Stimulated activated CD8-positive, alpha-beta memory T cell treated with anti-CD3 and anti-CD28 coated beads, Interleukin-2, amount 100 ng/mL, for 48 hours (primary cell): ENCODE measurements at places on chromosomes 11 and 22.

- DNase-seq, result no peak
Observed at GRCh38 chr11:75563978-75564552, 2.0 kb downstream of the SERPINH1 start.

DNA sequence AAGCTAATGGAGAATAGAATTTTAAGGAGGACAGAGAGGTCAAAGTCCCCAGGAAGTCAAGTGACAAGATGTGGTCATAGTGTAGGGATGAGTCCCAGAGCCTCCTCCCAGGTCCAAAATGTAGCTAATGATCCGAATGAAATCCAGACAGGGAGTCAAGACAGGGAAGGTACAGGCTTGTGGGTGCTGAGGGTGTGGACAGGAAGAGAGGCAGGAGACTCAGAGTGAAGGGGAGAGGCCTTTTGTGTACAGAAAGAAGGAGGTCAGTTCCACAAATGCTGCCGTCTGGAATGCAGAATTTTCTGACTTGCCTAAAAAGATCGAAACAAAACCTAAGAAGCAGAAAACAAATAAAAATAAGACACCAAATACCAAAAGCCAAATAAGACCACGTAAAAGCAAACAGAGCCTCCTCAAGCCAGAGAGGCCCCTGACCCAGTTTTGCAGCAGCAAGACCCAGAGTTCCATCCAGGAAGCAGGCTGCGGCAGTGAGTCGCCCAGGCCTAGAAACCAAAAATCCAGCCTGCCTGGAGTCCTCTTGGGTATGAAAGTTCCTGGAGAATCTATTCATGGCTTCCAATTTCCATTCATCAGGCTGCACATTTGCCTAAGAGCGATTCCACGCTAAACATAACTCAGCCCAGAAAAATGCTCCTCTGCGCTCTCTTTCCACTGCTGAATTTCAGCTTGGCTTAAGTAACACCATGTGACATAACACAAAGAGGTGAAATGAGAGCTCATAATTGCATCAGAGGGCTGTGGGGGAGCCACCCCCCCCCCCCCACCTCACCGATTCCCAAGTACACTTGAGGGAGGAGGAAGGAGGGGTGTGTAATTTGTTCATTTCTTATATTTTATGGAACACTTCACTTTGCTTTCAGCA is 71.2 kb downstream of the KIRREL3 start:
- no peak for DNase-seq

DNA sequence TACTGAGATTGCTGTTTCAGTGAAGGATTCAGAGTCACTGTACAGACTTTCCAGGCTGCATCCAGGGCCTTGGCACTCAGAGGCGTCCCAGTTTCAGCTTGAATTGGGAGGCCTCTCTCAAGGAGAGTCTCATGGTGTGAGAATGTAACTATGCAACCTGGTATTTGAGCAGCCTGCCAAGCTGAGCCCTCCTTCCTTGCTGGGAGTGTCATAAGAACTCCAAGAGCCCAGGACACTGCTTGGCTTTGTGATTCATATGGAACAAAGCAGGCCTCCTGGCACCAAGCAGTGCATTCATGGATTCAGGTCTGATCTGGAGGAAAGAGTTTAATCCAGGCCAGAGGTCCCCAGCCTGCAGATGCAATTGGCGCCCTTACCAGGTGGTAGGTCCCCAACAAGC is 171.7 kb downstream of the DBX1 start:
- DNase-seq, result no peak

DNA sequence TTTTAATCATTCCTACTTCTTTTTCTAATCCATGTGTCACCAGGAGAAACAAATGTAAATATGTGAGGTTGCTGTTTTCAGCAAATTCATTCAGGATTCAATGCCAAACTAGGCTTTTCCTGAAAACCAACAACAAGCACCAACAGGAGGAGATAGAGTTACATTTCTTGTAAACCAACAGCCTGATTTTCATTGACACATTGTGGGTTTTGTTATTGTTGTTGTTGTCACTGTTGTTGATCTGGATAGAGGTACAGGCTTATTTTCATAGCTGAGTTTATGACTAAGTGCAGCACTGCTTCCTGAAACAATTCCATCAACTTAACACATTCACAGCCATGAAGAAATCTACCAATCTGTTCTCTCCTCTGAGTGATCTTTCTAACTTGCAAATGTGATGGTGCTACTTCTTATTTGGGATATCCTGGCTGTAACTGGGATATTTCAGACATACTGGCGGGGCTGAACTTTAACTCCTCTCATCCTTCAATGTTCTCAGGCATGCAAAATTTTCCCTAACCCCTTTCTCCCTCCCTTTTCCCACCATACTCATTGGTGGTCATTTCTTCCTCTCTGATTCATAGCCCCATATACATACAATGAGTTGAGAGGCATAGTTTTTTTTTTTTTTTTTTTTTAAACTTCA is 65.5 kb downstream of the ME3 start:
- DNase-seq, result no peak

DNA sequence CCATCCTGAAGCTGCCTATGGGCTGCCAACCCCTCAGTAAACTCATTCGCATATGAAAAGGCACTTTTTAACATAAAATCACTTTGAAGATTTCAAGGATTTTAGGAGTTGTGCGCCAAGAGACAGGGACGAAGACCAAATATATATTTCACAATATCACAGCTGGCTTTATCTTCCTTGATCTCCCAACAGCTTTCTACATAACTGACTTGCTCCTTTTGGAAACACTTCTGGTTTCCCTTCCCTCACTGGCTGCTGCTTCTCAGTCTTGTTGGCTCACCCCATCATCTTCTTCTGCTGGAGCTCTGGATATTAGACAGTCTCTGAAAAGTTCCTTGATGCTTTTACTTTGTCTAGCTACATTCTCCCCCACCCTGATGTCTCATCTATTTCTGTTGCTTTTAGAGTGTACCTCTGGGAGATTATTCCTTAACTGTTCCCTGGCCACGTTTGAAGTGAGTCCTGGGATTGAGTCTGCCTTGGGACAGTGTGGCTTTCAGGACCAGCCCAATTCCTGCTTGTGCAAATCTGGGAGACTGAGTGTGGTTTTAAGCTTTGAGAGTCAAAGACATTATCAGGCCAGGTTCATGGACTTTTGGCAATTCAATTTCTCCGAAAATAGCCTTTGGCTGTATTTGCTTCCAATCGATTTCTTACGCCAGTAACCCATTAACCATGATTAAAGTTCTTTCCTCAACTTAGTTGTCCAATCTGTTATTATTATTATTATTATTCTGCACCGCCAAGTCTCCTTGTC is 30.9 kb upstream of the NNMT start:
- no peak for DNase-seq

GRCh38 chr11:104164028-104164520 is at the start of gene PDGFD:
PDGFD (minus strand) TSS chr11:104164147.
- no peak for DNase-seq

GRCh38 chr11:66915046-66915832 is 42.9 kb downstream of the PC start:
- DNase-seq, result no peak

GRCh38 chr22:19644314-19645223 is 69.7 kb upstream of the SEPTIN5 start:
- DNase-seq, result no peak

- no peak for DNase-seq
Observed at GRCh38 chr11:116130122-116130521, 625.9 kb upstream of the CADM1 start.

DNA sequence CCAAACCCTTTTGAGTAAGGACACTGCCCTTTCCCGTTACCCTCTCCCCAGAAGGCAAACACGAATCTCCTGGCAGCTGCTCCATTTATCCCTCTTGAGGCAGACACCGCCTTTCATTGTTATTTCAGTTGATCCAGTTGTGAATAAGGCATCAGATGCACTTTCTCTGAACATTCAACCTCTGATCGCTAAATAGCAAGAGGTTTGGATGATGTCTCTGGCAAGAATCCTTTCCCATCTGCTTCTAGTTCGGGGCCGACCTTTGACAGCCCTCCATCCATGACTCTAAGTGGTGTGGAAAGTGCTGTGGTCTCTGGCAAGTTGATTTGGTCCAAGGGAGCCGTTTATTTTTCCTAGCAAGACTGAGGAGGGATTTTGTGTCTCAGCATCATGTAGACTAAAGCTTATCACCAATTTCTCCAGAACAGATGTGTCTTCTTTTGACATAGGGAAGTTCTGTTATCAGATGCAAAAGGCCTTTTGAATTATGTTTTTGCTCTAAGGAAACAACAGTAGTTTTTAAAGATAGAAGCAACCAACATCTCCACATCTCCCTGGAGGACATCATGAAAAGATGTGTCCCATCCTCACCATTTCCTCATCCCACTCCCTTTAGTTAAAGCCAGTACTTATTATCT is 123.6 kb downstream of the CCDC34 start:
- DNase-seq, result no peak

DNA sequence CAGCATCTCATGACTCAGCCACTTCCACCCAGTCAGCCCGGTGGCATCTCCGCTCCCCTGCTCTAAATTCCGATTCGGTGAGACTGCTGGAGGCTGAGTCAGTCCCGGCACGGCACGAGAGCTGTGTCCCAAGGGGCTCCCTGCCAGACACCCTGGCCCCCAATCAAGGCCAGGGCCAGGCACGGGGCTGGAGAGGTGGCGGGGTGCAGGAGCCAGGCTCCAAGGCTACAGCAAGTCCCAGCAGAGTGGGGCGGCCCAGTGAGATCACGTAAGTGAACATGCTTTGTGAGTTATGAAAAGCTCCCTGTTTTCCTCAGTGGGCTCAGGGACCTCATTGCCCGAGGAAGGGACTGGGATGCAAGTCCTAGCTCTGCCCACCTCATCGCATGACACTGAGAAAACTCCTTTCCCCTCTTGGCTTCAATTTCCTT is 3.0 kb downstream of the C11orf68 start:
- DNase-seq, result no peak

GRCh38 chr11:120146413-120147093 is 8.6 kb upstream of the TRIM29 start:
- DNase-seq, result no peak
